NCI-H1930 (cell line): ENCODE measurements at places on chromosomes 1 and 21.

- DNase-seq, result no peak
These were observed 41.1 kb downstream of the UMODL1 start for GRCh38 chr21:42112238-42112637.

- DNase-seq, result no peak
These were observed 14.0 kb downstream of the OLFML2B start for GRCh38 chr1:162009501-162010174.

DNA sequence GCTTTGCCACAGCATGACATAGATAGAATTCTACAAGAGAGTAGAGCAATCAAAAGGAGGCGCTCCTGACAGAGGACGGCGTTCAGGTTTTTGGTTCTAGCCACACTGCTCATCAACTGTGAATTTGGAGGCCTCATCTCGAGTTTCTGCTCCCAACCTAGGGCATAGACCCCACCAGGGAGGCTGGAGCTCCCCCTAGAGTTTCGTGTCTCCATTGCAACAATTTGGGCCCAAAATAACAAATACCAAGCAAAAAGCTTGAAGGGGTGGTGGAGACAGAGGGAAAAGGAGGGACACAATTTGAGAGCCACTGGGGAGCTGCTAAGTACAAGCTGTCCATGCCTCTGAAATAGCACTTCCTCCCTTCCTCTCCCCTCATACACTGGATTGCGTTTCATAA lies 297.0 kb downstream of the GPATCH2 start:
- DNase-seq, result no peak

DNA sequence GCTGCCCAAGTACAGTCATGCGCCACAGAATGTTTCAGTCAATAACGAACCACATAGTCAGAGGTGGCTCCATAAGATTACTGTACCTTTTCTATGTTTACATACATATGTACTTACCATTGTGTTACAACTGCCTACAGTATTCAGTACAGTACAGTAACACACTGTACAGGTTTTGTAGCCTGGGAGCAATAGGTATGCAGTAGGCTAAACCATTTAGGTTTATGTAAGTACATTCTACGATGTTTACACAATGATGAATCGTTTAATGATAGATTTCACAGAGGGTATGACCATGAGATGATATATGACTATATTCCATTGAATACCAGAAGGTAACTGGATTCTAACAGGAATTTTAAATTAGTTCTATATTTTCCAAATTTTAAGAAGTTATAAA lies 10.5 kb downstream of the YY1AP1 start:
- DNase-seq, result no peak

DNA sequence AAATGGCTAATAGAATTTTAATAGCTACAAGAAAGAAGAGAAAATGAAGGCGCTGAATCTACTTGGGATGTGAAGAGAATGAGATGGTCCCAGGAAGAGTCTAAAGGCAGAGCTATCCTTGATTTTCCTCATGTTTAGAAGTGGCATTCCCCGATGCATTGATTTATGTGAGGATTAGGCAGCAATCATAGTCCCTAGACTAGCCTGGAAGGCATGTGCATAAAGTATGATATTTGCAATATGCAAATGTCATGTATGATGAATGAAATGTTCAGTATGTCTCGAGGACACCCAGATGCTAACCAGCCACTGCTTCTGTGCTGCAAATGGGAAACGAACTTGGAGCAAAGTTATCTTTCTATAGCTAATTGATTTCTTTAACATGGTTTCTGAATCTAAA lies 641.5 kb upstream of the PLXNA2 start:
- DNase-seq, result no peak

DNA sequence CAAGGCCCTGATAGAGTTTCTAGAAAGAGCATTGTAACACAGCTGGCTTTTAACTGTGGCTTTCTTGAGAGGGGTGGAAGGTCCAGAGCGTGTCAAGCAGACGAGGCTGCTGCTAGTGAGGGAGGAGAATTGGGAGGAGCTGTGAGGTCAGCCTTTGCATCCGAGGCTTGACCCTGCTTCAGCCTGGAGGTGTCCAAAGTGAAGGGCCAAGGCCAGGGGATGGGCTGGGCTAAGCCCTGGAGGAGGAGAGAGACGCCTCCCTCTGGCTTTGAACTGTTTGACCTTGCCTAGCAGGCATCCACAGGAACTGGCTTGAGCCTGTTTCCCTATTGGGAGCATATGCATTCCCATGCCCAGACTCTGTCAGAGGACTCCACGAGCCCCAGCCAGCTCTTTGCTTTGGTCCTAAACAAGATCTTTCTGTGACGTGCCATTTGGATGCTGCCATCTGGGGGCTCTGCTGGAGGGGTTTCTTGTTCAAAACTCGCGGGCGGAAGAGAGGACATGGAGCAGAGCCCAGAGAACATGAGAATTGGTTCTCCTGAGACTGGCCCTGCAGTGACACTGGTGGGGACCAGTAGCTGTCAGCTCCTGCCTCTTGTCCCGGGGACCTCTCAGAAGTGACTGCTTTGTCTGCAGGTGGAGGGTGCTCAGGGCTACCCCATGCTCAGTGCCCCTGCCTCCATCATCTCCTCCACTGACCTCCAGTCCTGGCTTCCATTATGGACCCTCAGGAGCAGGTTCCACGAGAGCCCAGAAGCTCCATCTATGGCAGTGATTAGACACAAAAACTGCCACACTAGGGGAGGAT lies 5.5 kb downstream of the ACTRT2 start:
- DNase-seq, result no peak

- no peak for DNase-seq
These were observed 35.9 kb downstream of the CNST start for GRCh38 chr1:246602194-246602593.

- DNase-seq, result no peak
These were observed 21.5 kb upstream of the TTC39A start for GRCh38 chr1:51351907-51352306.

GRCh38 chr1:58883037-58883887 lies 99.4 kb upstream of the JUN start:
- DNase-seq, result no peak

DNA sequence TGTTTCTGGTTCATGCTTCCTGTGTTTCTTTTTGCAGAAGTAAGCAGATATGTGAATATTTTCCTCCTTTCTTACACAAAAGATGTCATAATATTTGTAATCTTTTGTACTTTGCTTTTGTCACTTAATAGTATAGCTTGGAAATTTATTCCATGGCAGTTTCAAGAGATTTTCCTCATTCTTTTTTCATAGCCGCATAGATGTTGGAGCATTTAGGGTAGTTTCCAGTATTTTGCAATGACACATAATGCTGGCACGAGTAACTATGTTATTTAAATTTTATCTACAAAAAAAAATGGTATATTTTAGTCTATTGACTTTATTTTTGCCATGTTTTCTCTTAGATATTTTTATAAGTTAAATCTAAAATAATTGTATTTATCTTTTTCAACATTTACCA lies 40.7 kb downstream of the AGO3 start:
- DNase-seq, result no peak

- no peak for DNase-seq
These were observed 317.3 kb downstream of the COL11A1 start for GRCh38 chr1:102790997-102791396.
